SJSA1 (cell line): ENCODE measurements at places on chromosomes 7 and 10.
A peak's percentile ranks its signal among the peaks of the same experiment; 100 is the strongest.

GRCh38 chr10:119784340-119785067 lies 58.7 kb downstream of the INPP5F start:
- peak; percentile 77 for DNase-seq

DNA sequence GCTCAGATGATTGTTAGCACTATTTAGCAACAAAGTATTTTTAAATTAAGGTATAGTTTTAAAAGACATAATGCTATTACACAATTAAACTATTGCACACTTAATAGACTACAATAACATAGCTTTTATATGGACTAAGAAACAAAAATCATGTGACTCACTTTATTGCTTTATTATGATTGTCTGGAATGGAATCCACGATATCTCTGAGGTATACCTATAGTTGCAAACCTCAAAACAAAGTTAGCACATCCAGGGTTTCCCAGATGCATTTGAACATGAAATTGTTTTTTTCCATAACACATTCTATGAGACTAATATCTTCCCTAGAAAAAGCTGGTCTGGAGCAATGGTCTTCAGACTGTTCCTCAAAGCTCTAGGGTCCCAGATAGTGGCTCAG lies 18.3 kb upstream of the RPEL1 start:
- no peak for DNase-seq

DNA sequence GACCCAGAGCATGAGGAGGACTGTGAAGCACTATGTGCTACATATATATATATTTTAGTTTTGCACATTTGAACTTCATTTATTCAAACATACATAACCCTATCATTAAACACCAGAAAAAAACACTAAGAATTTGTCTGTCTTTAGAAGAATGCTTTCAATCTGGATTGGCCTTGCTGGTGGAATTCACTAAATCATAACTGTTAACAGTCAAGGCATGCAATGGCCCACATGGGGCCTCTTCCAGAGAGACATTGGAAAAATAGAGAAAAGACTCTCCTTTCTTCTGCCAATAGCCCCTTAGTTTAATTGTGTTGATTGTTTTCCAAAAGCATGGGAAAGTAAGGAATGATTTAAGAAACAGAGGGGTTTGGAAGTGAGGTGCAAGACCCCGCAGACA lies 77.9 kb downstream of the MRPL32 start:
- DNase-seq = no peak

GRCh38 chr7:115724400-115725056 lies 306.0 kb downstream of the TFEC start:
- no peak for DNase-seq

DNA sequence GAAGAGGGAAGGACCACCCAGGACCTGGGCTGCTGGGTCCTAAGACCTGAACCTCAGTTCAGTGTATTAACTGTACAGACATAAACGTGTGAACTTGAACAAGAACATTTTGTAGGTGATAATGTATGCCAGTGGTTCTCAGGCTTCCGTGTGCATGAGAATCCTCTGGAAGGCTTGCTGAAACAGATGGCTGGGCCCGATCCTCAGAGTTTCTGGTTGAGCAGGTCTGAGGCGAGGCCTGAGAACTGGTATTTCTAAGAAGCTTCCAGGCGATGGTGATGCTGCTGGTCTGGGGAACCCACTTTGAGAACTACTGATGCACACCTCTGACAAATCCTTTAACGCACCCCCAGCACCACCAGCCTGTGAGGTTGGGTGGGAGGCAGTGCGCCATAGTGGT lies 70.4 kb downstream of the CDH23 start:
- DNase-seq = no peak

DNA sequence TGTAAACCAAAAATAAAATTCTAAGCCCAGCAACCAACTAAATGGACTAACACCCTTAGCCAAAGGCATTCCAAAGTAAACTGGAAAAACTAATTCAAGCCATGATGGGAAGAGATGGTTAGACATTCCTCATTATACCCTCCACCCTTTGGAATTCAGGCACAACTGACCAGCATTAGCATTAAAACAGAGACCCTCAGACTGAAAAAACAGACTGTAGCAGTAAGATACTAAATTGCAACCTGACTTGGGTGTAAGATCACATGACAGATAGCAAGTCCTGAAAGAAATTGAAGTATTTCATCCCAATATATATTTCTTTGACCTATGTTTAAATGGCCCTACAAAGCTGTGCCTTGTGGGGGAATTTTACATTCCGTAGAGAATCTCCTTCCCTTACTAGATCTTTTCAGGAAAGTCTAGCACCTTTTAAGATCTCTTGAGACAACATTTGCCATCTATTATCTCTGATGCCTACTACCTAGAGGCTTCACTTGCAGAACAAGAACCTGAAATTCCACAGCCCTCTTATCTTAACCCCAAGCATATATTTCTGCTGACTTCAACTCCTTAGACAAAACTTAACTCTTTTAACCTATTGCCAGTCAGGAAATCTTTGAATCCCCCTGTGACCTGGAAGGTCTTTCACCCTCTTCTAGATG lies 750.2 kb upstream of the IGFBP3 start:
- DNase-seq = no peak

DNA sequence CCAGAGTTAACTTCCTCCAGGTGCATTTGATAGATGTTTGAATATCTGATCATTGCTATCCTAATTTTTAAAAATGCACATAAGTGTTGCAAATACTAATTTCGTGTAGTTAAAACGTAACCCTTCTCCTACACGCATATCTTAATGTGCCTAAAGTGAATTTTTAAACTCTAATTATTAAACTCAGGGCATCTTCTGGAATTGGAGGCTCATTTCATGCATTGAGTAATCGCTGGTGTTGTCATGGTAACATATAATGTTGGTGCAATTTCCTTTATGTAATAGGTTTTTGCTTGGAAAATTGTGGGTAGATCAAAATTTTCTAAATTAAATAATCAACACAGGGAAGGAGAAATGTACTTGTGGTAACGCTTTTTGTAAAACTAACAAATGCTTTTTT lies 56.2 kb downstream of the ARMC3 start:
- no peak for DNase-seq

- no peak for DNase-seq
These were observed 47.5 kb downstream of the CTBP2 start for GRCh38 chr10:125112697-125113494.

DNA sequence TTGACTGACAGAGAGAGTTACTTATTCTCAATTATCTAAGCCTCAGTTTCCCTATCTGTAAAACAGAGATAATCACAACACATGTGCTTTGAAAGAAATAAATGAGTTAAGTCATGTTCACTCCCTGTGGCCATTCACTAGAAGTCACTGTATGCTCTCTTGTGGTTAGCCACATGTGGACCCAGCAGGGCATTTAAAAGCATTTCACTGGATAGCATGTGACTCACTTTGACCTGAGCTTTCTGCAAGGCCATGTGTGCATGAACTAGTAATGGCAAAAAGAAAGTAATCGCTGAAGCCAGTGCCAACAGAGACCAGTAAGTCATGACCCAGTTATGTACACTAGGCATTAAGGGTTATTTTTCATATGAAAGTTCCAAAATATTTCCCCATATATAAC lies 557.0 kb upstream of the IGFBP3 start:
- no peak for DNase-seq

GRCh38 chr7:101882595-101883564 lies 65.5 kb downstream of the CUX1 start:
- peak; percentile 97 for DNase-seq

DNA sequence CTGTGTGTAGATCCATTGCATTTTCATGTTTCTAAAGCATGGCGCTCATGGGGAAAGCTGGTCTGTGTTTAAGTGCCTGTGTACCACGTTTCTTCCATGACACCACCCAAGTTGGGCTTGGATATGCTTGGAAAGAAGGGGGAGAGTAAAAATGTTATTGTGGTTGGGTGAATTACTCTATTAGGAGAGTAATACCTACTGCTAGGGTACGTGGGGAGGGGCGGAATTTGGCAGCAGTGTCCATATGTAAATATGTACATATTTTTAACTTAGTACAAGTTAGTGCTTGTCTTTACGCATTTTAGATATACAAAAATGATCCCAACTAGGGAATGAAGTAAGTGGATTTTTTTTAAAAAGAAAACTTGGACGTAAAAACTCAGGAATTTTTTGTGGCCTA lies 42.9 kb upstream of the SAMD8 start:
- no peak for DNase-seq

DNA sequence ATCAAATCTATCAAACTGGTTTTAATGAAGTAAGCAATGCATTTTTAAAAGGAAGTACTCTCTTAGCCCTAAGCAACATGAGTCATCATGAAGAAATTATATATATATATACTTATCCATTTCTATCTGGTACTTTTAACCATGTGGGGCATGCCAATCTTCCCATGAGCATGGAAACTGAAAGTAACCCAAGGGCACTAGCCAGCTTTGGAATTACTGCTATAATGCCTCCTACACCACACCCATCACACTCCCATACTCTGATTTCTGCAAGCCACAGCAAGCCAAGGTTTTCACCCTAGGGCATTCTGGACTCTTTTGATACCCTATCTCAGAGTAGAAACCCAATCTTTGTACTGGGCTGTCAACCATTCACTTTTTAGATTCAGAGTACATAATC lies 204.6 kb downstream of the IMMP2L start:
- DNase-seq = no peak

- no peak for DNase-seq
These were observed 233.0 kb downstream of the CACNA2D1 start for GRCh38 chr7:82210416-82211184.

DNA sequence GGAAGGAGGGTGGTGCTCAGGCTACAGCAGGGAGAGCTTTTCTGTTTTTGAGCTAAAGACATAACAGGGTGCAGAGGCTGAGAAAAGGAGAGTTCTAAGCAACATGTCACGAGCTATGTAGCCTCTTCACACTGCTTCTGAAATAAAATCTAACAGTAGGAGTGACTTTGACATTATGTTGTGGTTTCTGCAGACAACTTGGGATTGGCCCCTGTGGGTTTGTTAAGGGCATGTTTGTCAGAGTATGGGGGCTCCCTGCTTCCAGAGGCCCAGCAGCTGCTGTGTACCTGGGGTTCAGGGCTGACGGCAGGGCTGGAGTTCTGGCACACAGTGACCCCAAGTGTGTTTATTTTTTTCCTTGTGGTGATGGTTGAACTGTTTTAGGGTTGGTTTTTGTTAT lies 24.7 kb downstream of the MMRN2 start:
- DNase-seq = no peak
